ENCODE measurements at places on chromosomes 12 and 14.

GRCh38 chr12:121949648-121950397, 31.4 kb downstream of the CFAP251 start:
- peak; percentile 53 for DNase-seq

GRCh38 chr12:69619050-69619449, 8.3 kb upstream of the LRRC10 start:
- no peak for DNase-seq

DNA sequence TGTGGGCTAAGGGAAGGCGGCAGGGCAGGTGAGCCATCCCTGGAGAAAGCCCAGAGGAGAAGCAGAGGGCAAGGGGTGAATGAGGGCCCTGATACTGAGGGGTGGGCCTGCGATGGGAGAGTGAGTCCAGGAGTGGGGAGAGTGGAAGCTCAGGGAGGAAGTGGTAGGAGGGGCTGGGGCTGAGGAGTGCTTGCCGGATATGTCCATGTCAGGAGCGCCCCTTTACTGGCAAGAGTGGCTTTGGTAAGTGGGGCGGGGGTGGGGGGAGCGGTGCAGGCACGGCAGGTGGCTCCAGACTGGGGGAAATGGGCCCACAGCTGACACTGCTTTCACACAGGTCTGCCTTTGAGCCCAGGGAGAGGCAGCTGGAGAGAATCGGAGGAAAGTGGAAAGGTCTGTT, 86.4 kb upstream of the GPR68 start:
- no peak for DNase-seq

DNA sequence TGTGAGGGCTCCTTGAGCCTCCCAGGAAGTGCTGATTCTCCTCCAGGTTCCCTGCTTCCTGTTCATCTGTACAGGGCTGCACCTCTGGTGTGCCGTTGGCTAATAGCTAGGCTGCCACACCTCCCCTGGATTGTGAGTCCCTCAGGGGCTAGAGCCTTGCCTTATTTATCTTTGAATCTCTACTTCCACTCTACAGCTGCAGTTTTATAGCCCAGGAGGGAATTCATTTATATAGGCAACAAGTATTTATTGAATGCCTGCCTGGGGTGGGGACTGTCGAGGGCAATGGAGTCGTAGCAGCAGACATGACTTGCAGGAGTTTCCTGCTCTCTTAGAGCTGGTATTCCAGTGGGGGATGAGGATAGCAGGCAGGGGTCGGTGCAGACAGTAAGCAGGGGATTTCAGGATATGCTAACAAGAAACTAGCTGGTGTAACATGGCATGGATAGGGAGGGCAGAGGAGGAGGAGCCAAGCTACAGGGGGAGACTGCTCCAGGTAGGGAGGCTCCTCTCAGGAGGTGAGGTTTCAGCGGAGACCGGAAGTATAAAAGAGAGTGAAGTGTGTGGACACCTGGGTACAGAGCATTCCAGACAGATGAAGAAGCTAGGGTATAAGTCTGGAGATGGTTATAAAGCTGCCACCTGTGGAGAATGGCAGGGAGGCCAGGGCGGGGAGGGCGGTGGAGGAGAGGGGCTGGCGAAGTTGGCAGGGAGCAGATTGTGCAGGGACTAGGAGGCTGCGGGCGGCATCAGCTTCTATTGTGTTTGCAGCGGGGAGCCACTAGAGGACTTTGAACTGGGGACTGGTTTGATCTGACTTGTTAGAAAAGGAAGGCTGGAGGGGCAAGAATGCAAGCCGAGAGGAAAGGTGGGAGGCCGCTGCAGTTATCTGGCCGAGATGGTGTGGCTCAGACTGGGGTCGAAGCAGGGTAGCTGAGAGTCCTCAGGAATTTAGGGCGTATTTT, 17.2 kb downstream of the USP30 start:
- no peak for DNase-seq

GRCh38 chr14:33588771-33589170, 362.1 kb downstream of the EGLN3 start:
- no peak for DNase-seq

DNA sequence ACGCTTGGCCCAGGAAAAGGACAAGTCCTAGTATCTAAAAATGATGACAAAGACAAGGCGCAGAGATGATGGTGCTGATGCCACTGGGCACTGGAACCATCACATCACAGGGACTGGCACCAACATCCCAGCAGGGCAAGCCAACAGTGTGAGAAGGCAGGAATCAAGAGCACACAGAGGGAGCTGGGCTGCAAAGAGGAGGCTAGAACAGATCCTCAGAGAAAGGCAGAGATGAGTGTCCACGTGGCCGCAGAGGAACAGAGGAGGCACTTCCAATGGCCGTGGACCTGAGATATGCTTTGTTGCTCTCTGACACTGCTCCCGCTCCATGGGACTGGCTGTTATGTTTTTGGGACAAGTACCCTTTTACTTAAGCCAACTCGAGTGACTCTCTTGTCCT, 17.9 kb downstream of the FOXN3 start:
- DNase-seq: no peak

DNA sequence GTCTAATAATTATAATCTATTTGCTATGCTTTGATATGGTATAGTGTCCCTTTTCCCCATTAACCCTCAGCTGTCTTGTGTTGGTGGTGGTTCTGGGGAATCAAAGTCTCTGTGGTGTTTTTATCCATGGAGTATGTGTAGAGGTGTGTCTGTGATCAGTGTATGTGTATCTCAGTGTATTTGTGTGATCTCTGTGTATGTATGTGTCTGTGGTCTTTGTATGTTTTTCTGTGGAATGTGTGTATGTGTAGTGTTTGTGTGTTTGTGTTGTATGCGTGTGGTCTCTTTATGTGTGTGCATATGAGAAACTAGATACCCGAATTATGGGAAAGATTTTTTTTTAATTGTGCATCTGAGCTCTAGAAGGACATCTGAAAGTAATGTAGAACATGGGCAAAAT, 1.1 kb downstream of the GPR33 start:
- no peak for DNase-seq

- DNase-seq: peak; percentile 30
Observed at GRCh38 chr12:68367903-68368302, 35.7 kb upstream of the MDM1 start.

GRCh38 chr14:32432813-32433538, 103.9 kb downstream of the AKAP6 start:
- peak; percentile 40 for DNase-seq

All from AG20443 (cell line).